ENCODE measurements at places on chromosomes 2 and 18.

DNA sequence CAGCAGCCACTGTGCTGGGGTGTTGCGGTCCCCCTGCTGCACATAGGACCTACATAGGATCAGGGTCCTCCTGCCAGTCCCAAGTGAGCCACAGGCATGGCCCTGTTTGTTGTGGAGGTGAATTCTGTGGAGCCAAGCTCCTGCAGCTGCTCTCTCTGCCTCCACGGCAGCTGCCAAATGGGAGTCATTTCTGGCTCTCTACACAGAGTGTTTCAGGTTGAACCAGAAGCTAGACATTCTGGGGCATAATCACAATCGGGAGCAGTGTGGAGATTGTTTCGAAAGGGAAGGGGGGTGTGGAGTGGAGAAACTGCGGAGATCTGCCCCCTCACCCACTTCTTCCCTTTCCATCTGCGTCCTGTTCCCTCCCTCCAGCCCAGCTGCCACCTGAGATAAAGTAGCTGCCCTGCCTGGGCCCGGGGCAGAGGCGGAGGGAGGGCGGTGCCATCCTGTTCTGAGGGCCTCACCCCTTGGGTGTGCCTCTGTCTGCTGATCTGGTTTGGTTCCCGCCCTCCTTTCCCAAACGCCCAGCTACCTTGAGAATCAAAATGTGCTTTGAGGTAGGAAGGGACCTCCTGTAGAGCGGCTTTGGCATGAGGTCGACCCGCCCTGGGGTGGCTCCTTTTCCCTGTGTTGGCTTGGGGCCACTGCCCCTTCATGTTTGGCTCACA is 139.4 kb downstream of the WDSUB1 start:
- DNase-seq, result no peak

- DNase-seq, result no peak
Observed at GRCh38 chr2:232058931-232059330, 97.4 kb downstream of the DIS3L2 start.

- DNase-seq, result no peak
Observed at GRCh38 chr2:105443617-105444598, 45.1 kb upstream of the FHL2 start.

GRCh38 chr2:200302940-200303727 is 3.4 kb upstream of the SPATS2L start:
- DNase-seq, result no peak

GRCh38 chr2:70944111-70944690 is 8.5 kb downstream of the ATP6V1B1 start:
- no peak for DNase-seq

- DNase-seq, result no peak
Observed at GRCh38 chr18:3450012-3450798, at the start of gene TGIF1. Gene TGIF1, plus strand, starts transcription at chr18:3450172. Its CDS starts 318 bp downstream, at chr18:3450490.

- DNase-seq, result no peak
Observed at GRCh38 chr2:174870787-174871186, 106.5 kb upstream of the CHRNA1 start.

GRCh38 chr2:192194265-192194865 is 368 bp downstream of the TMEFF2 start:
- DNase-seq, result no peak

DNA sequence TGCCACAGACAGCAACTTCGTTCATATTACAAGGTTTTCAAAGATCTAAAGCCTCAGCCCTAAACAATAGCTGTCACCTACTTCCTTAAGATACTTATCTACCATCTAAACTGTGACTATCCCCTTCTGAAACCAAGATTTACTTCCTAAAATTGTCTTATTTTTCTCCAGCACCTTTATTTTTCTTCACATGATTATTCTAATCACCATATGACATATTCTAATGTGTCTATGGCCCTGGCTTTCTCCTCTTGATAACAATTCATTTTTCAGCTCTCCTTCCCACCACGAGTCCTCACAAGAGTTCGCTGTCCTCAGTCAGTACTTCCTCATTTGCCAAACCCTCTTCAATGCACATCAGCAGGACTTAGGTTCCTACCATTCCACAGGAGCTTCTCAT is 53.9 kb downstream of the RTTN start:
- no peak for DNase-seq

GRCh38 chr2:71082402-71083252 is 14.2 kb downstream of the NAGK start:
- no peak for DNase-seq

GRCh38 chr18:3450799-3451182 is 819 bp downstream of the TGIF1 start:
- DNase-seq, result no peak

DNA sequence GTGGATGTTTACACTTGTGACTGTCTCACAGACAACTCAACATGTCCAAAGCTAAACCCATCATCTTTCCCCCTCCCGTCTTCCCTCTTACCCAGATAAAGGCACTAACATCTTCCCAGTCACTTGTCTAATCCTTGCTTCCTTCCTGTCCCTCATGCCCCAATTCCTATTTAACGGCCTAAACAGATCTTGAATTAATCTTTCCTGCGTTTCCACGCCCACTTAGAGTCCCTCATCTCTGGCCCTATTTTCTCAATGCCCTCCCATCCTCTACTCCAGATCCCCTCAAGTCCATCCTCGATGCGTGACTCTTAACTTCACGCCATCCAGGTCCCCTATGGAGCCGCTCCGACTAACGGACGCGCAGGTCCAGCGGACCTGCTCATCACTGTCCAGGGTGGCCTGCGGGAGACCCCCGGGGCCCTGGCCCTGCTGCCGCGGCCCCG is 682 bp upstream of the SCLY start:
- DNase-seq, result no peak

DNA sequence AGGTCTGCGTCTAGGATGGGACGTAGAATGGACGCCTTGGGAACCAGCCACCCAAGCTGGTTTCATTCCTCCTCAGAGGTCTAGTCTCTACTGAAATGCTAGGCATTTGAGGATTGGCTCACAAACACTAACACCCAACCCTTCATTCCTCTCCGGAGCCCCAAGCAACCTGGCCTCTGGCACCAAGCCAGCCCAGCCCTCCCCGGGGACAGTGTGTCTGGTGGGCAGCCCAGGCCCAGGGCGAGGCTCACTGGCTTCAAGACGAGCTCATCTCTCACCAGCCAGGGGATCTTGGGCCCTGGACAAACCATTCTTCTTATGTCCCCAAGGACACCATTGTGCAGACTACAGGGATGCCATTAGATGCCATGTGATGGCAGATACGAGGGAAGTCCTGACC is 182.5 kb downstream of the CTIF start:
- DNase-seq, result no peak

- no peak for DNase-seq
Observed at GRCh38 chr2:109635426-109636304, 21.5 kb downstream of the SOWAHC start.

GRCh38 chr2:165601928-165602521 is 132.5 kb downstream of the CSRNP3 start:
- DNase-seq, result no peak

GRCh38 chr2:215324811-215325210 is 13.0 kb downstream of the ATIC start:
- DNase-seq, result no peak

DNA sequence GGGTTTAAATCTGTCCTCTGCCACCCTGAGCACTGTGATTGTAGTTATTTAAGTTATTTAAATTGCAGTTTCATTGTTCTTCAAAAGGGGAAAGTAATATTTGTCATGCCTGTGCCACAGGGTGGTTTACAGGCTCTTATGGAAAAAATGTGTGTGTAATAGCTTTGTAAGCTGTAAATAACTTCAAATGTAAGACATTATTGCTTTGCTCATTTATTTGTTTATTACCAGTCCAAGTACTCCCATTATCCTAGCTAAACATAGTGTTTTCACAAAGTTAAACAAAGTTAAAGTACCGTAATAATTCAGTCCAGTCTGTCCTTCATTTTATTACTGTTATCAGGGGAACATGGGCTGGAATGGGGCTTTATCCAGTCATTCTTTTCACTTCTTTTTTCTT is 43.4 kb upstream of the IGFBP2 start:
- DNase-seq, result no peak

Measured in NT2/D1 (cell line).